WTC11 (cell line): ENCODE measurements at places on chromosomes 1 and 21. TPM values are rescaled to one million over a fixed set of nuclear protein-coding genes. Genes with fewer than 3 reads are reported as not detected.

Gene PRAMEF20
- not detected in 3 replicates for total RNA-seq

GRCh38 chr21:16402752-16403151, 673.0 kb downstream of the USP25 start:
- DNase-seq: no peak

GRCh38 chr1:36762174-36762573, 272.1 kb downstream of the GRIK3 start:
- DNase-seq: no peak

DNA sequence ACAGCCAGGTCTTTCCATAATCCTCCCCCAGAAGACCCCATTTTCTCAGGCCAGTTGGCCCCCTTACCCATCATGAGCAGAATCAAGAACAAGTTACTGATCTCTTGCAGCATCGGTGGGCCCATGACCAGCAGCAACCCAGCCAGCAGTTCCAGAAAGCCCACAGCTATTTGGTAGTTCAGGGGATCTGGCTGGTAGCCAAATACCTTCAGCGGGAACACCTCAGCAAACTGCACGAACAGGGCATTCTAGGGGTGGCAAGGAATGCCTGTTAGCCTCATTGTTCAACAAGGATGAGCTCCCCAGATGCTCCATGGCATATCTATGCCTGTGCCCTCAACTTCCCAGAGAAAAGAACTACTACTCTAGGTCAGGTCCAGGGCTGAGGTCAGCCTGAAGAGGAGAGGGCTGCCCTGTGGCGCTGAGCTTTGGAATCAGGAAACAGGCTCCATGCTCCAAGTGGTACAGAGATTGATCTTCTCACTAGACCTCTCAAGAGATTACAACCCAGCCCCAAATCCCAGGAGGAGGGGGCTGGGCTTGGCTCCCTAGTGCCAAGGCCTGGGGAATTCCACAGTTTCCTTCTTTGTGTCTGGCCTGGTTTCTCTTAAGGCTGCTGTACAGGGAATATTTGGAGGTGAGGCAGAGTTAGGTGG, 1.3 kb downstream of the TMEM35B start:
- DNase-seq: no peak

GRCh38 chr1:21534674-21535378, 25.6 kb downstream of the ALPL start:
- DNase-seq: peak; percentile 52

DNA sequence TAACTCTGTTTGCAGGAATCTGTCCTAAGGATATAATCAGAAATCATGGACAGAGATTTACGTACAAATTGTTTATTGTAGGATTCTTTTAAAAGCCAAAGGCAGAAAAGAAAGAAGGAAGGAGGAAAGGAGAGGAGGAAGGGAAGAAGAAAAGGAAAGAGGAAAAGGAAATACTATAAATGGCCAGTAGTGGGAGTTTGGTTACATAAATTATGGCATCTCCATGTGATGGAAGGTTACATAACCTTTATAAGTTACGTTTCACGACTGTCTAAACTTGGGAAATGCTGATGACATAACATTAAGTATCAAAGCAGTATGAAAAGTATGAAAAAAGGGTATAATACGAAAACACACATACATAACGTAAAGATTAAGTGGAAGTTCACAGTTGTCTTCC, 39.0 kb downstream of the SMYD2 start:
- no peak for DNase-seq

- DNase-seq: no peak
Measured at GRCh38 chr21:38306433-38307141, 49.8 kb downstream of the KCNJ15 start.

Gene IFI44L
- 0.13 to 0.53 TPM (median 0.21 TPM) in 3 replicates for total RNA-seq

Gene AZIN2
- total RNA-seq: 0.89 to 1.7 TPM (median 1.1 TPM) in 3 replicates

- no peak for DNase-seq
Measured at GRCh38 chr1:181397845-181398244, 85.5 kb upstream of the CACNA1E start.

Gene VCAM1
- total RNA-seq: 0.07 to 0.64 TPM in 2 of 3 replicates, not detected in the other

DNA sequence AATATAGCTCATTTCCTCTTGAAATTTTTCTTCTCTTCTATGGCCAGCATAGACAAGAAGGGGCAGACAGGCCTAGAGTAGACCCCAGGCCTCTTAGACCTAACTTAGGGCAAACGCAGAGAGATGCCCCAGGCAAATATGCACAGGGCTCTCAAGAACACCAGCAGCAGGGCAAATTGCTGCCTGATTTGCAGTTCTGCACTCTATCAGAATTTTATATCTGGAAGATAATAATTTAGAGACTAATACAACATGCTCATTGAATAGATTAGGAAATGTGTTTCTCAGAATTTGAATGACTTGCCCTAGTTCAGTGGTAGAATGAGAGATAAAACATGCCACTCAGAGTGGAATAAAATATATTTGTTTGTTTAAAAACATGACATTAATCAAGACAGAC, 200.4 kb upstream of the ADGRL2 start:
- DNase-seq: no peak

DNA sequence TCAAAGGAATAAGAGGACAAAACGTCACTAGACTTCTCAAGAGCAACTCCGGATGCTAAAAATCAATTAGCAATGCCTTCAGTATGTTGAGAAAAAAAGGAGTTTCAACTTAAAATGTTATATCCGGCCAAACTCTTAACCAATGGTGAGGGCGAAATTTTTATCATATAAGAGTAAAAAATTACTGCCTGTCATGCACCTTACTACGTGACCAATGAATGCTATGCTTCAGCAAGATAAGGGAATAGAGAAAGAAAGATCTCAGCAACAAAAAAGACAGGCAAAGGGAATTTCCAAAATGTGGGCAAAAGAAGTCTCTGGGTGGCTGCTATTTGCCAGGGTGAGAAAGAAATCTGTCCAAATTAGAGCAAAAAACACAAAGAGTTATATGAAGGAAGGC, 47.4 kb upstream of the LRRC7 start:
- no peak for DNase-seq

Gene PUM1
- total RNA-seq: 142 to 151 TPM (median 147 TPM) in 3 replicates
